Stimulated activated naive CD4-positive, alpha-beta T cell (primary cell): ENCODE measurements at places on chromosomes 4 and X.

GRCh38 chr4:76155979-76156378 is 7.8 kb upstream of the NUP54 start:
- no peak for DNase-seq

GRCh38 chrX:40622479-40623138 is 619 bp upstream of the MPC1L start:
- DNase-seq = no peak

GRCh38 chr4:26238778-26239679 is 81.8 kb upstream of the RBPJ start:
- DNase-seq = no peak

GRCh38 chr4:4392501-4393183 is 5.7 kb downstream of the NSG1 start:
- no peak for DNase-seq

DNA sequence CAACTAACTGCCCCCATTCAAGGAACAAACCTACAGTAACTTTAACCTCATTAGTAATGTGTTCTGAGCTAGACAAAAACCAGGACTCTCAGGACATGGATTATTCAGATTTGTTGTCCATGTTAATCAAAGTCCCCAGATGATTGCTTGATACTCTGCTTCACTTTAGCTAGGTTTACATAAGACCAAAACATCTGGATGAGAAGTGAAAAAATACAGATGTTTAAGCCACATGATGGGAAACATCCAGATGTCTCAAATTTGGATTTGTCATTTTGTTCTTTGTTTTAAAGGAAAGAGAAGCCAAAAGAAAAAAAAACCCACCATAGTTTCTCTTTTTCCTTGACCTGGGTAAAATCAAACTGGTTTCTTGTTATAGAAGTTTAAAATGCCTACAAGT is 48.5 kb upstream of the NRK start:
- no peak for DNase-seq

- DNase-seq = no peak
Measured at GRCh38 chr4:114163051-114163450, 183.6 kb upstream of the ARSJ start.

GRCh38 chrX:7077241-7078230 is 70.0 kb upstream of the STS start:
- no peak for DNase-seq

DNA sequence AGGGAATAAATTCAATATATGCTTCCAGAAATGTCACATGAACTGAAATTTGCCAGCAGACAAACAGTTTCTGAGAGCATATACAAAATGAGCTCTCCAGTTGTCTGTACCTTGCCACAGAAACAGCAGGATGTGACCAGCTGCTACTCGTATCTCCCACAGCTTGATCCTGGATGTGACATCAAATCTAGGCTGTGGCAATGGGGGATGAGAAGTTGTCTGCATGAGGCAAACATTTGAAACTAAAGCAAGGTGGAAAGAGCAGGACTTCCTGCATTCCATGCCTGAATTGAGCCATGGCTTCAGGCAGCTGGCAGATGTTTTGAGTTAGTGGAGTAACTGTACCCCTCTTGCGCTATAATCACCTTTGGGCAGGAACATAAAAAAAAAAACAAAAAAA is 1724.0 kb downstream of the RPA4 start:
- no peak for DNase-seq
